ENCODE measurements at places on chromosomes 4 and X.

GRCh38 chr4:32589853-32590252 is 1869.7 kb downstream of the PCDH7 start:
- no peak for DNase-seq

GRCh38 chrX:129510331-129510730 is 13.0 kb downstream of the SMARCA1 start:
- DNase-seq = no peak

GRCh38 chr4:110904435-110905065 is 281.7 kb upstream of the PITX2 start:
- no peak for DNase-seq

DNA sequence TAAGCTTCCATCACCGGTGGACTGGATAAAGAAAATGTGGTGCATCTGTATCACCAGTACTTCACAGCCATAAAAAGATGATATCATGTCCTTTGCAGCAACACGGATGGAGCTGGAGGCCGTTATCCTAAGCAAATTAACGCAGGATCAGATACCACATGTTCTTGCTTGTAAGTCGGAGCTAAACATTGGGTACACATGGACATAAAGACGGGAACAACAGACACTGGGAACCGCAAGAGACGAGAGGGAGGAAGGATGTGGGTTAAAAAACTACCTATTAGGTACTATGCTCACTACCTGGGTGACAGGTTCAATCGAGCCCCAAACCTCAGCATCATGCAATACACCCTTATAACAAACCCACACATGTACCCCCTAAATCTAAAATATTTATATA is 16.3 kb upstream of the IDS start:
- no peak for DNase-seq

- DNase-seq = no peak
Observed at GRCh38 chr4:74874753-74875367, 58.1 kb upstream of the PARM1 start.

DNA sequence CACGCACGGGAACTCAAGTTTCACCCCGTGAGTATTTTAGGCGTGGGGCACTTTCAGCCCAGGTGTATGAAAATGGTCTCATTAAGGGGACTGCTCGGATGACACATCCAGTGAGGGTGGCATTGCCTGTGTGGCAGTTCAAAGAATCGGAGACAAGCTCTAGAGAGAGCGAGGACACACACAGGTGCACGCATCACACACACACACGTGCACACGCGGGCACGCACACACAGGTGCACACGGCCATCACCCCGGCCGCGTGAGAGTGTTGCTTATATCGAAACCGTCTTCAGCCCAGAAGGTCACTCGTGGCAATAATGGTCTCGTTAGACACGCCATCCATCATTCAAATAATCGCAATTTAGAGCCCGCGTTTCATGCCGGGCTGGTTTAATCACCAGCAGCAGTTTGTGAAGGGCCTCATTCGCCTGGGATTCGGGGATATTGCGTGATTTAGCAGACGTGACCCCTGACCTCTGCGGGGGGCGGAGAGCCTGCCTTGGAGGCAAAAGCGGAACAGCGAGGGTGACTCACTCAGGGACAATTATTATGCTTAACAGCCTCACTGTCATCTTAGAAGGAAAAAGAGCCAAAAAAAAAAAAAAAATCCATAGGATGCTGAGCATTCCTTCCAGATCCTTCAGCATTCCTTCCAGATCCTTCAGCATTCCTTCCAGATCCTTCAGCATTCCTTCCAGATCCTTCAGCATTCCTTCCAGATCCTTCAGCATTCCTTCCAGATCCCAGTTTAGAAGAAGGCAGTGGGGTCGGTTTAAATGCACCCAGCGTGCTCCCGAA is 89.4 kb upstream of the PPP2R3B start:
- peak; percentile 65 for DNase-seq

- no peak for DNase-seq
Observed at GRCh38 chr4:40066651-40067050, 10.0 kb downstream of the N4BP2 start.

DNA sequence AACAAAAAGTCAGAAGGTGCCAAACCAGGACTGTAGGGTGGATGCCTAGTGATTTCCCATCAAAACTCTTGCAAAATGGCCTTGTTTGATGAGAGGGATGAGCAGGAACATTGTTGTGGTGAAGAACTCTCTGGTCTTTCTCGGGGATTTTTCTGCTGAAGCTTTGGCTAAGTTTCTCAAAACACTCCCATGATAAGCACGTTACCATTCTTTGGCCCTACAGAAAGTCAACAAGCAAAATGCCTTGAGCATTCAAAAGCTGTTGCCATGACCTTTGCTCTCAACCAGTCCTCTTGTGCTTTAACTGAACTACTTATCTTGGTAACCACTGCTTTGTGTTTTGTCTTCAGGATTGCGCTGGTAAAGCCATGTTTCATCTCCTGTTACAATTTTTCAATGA is 3.0 kb upstream of the SEC31A start:
- DNase-seq = no peak

GRCh38 chr4:7261087-7261486 is 68.7 kb downstream of the SORCS2 start:
- no peak for DNase-seq

- peak; percentile 49 for DNase-seq
Observed at GRCh38 chr4:38062088-38062775, 102.0 kb downstream of the PTTG2 start.

DNA sequence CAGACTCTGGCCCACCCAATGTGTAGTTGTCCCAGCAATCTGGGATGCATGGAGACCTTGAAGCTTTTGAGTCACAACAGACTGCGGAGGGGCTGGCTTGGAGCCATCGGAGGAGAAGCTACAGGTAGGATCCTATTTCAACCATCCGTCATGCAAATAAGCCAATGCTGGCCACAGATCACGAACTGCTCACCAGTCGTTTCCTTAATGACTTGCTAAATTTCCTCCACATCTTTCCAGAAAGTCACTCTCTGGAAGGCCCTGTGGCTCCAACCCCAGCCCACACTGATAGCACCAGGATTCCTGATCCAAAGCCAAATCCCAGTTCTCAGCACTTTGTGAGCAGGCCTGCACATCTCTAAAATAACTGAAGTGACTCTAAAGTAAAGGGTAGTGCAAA is 321.3 kb downstream of the RAB28 start:
- no peak for DNase-seq

DNA sequence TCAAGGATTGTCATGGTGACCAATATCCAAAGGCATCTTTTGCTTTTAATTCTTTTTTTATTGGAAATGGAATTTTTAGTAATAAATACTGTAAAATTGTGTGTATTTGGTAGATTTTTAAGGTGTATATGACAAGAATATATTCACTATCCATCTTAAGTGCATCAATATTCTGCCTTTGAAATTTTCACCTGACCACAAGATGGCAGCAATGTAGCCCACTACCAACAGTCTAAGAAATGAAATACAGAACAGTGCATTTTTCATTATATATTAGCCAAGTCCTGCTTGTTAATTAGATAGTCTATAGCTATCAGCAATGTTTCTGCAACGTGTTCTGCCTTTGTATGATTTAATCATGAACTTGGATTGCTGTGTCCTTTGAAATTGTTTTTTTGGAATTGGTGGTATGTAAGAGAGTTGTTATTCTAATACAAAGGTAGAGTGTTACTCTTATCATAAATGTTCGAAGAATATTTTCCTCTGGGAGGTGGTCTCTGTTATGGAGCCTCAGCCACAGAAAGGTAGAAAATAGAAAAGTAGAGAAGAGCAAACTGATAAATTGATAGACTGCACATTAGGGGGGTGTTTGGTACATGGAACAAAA is 38.2 kb downstream of the HPGDS start:
- DNase-seq = no peak

DNA sequence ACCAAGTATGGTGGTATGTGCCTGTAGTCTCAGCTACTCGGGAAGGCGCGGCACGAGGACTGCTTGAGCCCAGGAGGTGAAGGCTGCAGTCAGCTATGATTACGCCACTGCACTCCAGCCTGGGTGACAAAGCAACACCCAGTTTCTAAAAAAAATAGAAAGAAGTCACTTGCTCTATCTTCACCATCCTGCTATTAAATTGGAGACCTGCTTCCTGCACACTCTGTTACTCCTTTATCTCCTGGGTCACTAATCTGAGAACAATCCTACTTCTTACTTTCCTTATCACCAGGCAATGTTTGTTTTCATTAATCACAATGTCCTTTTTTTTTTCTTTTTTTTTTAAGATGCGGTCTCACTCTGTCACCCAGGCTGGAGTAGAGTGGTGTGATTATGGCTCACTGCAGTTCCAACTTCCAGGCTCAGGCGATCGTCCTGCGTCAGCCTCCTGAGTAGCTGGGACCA is 16.2 kb downstream of the PRKX start:
- no peak for DNase-seq

DNA sequence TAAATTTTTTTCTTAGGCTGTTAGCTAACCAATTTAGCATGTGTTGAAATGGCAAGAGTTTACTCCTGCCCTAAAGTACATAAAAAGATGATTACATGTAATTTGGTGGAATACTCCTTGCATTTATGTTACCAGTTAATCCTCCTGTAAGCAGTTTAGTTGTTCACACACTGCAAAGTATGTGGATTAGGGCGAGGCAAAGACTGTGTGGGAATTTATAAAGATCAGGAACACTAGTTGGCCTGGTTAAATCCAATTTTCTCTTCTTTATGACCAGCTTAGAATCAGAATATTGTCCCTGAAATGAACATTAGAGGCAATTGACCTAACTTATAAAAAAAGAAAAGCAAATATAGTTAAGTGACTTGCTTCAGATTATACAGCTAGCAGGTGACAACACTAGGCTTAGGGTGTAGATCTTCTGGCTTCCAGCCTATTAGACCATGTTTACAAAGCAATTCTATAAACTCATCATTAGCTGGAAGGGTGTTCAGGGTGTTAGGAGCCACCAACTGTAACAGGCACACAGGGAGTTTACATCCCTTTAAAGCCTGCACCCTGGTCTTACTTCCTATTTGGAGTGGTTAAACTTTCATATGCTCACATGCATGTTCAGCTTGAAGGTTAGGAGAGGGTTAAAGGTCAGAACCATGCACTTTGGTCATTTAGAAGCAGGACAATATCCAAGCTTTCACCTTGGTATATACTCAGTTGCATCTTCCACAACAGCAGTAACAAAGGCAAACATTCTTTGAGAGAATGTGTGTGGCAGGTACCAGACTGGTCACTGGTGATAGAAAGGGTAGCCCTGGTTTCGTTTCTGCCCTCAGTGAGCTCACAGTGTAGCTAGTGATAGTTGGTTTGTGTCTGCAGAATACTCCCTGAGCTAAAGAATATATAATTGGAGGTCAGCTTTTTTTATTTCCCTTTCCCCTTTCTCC is 72.6 kb downstream of the GC start:
- DNase-seq = no peak

DNA sequence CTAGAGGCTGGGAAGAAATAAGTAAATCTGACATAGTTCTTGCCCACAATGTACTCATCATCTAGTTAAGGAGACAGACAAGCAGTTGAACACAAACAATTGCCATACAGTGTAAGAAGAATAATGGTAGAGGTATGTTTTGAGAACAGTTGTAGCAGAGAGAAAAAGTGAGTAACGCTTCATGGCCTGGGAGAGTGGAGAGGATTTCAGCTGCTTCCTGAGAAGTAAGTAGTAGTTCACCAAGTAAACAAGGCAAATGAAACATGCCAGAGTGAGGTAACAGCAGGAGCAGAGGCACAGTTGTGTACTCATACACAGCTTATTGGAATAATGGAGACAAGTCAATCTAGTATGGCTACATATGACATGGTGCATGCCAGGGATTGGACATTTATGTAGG is 53.6 kb upstream of the RAP2C start:
- no peak for DNase-seq

DNA sequence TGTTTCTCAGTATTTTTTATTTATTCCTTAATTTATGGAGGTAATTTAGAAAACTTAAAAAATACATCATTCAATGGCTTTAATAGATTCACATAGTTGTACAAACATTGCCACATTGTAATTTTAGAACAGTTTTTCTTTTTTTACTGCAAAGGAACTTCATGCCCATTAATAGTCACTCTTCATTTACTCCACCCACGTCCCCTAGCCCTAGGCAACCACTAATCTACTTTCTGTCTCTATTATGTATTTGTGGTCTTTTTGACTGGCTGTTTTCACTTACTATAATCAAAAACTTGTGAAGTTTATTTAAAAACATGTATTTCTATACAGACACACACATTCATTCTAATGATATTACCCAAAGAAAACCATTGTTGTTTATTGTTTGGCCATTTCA is 664.8 kb downstream of the GRID2 start:
- DNase-seq = no peak

DNA sequence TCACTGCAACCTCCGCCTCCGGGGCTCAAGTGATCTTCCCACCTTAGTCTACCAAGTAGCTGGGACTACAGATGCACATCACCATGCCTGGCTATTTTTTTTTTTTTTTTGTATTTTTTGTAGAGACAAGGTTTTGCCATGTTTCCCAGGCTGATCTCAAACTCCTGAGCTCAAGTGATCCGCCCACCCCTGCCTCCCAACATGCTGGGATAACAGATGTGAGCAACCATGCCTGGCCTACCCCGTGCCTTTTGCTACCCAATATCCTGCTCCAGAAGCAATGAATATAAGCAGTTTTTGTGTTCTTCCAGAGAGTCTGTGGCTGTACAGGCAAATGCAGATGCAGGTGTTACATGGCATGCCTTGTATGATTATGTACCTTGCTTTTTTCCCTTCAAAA is 50.5 kb downstream of the TBC1D14 start:
- DNase-seq = no peak

- no peak for DNase-seq
Observed at GRCh38 chrX:50818986-50819385, 5.0 kb upstream of the SHROOM4 start.

GRCh38 chr4:77715414-77716290 is 103.5 kb downstream of the CNOT6L start:
- DNase-seq = no peak

DNA sequence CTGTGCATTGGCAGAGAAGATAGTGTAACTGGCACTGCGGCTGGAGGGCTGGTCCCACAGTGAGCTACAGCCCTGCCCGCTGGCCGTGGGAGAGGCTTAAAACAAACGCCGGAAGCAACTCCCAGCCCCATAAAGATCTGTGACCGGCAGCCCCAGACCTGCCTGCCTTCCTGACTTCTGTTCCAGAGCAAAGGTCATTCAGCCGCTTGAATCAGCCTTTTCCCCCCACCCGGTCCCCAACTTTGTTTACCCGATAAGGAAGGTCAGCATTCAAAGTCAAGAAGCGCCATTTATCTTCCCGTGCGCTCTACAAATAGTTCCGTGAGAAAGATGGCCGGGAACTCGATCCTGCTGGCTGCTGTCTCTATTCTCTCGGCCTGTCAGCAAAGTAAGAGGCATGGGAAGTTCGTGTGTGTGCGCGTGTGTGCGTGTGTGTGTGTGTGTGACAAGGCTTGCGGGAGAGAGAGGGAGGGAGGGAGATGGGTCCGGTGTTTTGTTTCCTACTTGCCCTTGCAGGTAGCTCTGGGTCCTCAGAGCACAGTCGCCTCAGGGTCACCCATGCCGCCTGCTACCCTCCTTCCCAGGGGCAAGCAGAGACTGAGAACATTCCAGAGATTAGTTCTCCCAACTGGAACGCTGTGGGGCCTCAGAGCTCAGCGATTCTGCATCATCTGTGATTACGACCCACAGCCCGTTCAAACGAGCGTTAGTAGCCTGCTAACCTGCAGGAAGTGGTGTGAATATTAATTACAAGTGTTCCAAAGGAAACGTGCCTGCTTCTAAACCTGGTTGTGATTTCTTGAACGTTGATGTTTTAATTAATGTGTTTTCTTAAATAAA is at the start of gene MGST2:
Gene MGST2 (plus strand): TSS at position 130 of the 840 bp plus-strand sequence. CDS start 201 bp downstream, at position 331.
- peak; percentile 74 for DNase-seq

- DNase-seq = no peak
Observed at GRCh38 chr4:144208074-144208473, 67.6 kb upstream of the GYPA start.

Measured in MG63 (cell line).